ENCODE measurements at places on chromosomes 7 and 10.

- no peak for DNase-seq
These were observed 2.4 kb downstream of the HECTD2 start for GRCh38 chr10:91412354-91413087.

GRCh38 chr7:94182721-94183120 is 178.6 kb upstream of the BET1 start:
- no peak for DNase-seq

DNA sequence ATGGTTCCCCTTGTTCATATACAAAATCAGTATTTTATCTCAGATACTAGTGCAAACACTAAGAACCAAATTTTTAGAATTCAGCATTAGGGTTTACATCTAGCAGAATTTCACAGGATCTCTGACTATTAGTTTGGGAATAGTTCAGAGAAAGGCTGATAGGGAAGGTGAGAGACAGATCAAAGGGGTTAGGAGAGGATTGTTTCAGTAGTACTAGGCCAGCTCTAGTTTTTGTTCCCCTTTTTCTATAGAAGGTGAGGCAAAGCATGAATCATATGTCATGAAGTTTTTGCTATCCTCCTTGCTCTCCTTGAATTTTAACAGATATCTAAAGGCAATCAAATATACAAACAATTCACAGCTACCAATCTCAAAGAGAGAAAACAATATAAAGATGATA is 26.1 kb upstream of the CTNNA3 start:
- no peak for DNase-seq

DNA sequence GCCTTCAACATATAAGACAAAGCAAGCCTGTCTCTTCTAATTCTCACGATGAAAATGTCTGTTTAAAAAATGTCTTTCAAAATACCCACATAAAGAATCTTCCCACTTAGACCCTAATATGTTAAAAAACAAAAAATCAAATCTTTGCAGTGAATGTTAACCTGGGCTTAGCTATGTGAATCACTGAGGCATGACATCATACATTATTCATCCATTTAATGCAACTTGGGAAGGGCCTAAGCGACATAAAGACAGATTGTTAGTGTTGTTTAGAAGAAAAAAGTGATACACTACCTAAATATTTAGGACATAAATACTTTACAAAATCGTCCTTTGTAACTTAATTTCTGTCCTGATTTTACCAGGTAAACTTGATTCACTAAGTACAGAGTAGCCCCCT is 648.5 kb upstream of the NRP1 start:
- no peak for DNase-seq

DNA sequence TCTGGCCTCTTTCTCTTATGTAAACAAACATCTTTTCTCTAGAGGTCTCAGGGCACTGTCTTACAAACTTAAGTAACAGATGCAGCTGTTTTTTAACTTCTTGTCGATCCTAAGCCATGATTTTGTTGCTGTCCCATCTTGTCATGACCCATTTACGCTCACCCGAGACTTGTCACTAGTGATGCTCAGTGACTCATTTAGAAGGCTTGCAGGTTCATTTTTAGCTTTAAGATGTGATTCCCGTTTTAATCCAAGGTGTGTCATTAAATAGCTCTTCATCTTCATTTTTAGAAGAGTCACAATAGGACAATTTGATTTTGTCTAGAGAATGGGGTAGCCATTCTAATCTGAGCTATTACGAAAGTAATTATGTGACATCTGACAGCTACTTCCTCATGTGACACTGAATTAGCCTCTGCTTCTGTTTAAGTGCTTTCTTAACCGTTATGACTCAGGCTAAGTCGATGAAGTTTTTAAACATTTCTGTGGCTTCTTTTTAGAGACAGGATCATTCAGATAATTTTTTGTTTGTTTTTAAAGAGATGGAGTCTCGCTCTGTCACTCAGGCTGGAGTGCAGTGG is 42.7 kb downstream of the SPDYE5 start:
- DNase-seq: no peak

Data from hematopoietic multipotent progenitor cell treated with erythropoietin and hydrocortisone succinate and interleukin-3 and kit ligand, for 15 days (in vitro differentiated cells).